ENCODE measurements at places on chromosomes 7 and 10.

DNA sequence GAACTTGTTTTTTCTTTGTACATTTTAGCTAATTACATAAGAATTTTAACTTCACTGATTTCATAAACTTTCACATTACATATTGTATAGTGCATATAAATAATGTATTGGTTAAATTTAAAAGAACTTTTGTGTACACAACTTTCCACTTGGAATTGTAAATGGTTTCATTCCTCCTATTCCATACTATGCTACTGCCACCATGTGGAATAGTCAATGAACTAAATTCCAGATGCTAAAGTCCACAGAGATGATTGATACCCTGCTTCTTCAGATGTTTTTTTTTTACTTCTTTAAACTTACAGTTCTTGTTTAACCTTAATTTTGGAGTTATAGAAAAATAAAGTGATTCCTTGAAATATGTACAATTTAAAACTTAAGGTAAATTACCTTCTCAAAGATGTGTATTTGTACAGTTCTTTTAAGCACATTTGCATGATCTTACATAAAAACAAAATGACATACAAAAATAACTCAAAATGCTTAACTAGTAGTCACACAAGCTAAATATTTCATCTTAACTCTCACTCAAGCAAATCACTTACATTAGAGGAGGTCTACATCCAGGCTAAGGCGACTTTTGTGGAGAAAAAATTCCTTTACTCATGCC lies 247.6 kb upstream of the HGF start:
- peak; percentile 65 for DNase-seq

DNA sequence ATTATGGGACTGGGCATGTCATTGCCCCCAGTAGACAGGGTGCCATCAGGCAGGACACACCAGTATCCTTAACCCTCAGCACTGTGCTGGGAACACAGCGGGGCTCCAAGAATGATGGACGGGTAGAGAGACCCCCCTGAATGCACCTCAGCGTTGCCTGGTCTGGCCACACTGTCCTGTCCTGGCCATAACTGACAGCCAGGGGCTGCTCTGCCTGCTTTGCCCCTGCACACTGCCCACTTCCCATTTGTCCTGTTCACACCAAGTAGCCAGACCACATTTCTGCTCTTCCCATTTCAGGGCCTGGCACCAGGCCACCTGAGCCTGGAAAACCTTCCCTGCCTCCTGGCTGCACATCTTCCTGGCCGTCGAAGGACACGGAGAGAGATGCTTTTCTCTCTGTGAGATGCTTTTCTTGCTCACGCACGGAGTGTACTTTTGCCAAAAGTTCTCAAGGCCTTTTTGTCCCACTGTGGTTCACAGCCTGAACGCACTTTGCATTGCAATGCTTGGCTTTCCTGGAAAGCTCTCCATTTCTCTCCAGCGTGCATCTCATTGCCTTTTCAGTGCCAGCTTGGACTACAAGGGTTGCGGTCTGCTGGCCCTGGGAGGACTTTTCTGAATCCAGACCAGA lies 131.0 kb upstream of the EEPD1 start:
- DNase-seq: no peak

DNA sequence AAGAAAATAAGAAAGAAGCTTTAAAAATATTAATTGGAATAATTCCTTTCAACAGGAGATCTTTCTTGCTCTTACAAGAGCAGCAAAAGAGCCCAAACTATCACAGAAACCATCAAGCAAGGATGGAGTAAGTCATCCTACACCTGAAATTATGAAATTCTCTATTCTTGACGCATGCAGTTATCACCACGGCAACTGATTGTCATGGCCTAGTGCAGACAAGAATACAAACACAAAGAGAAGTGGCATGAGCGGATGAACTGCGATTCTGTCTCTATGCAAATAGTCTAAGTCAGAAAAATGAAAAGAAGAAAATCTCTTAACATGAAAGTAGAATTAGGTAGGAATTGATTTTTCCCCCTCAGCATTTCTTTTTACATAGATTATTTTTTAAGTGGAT lies 54.8 kb upstream of the SLC35B4 start:
- DNase-seq: no peak

DNA sequence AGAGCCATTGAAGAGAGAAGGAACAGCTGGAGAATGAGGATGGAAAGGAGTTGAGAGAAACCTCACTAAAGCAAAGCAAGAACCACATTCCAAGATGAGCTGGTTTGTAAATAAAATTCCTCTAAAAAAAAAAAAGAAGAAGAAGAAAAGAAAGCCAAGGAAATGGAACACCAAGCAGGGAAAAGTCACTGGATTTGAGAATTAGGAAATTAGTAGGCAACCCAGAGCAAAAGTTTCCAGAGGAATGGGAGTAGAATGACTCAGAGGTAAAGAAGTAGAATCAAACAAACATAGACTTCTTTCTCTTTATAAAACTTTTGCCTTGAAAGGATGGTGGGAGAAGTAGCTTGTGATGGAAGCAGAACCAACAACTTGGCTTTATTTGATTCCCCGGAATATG lies 3.9 kb downstream of the CH25H start:
- DNase-seq: no peak

DNA sequence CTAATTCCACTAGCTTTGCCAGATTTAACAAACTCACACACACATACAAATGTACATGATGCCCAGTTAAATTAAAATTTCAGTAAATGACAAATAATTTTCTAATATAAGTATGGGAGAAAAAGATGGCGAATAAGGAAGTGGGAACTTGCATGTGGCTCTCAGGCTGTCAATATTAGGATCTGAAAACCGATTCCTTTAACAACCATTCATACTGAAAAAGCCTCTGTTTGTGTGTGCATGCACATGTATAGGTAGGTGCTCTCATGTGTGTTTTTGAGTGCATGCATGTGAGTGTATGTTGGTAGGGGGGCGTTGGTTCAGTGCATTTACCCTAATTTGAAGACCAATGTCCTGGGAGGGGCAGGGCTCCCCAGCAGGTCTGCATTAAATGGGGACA lies 125.3 kb downstream of the HTR7 start:
- DNase-seq: no peak

- no peak for DNase-seq
These were observed 10.7 kb upstream of the PCBD1 start for GRCh38 chr10:70899096-70899495.

DNA sequence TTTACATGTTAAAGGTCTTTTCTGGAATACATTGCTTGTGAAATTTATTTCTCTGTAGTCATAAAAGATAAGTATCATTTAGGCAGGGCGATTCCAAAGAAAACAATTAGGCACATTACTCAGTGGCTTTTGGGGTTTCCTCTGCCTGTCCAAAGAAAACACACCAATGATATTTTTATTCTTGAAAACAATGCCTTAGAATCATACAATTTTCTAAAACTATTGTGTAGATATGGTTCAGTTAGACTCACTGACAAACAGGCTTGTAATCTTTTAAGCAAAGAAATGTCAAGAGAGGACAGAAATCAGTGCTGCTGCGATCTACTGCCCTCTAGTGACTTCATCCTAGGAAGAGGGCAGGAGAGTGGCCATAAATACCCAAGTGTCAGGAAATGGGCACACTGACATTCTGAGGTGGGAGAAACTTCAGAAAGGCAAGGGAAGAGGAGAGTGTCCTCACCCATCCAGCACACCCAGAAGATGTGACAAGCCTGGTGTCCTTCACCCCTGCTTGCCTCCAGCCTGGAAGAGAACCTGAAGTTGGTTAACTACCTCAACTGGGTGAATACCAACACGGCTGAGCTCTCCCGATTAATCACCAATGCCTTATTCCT lies 120.5 kb downstream of the GALNT11 start:
- peak; percentile 64 for DNase-seq

DNA sequence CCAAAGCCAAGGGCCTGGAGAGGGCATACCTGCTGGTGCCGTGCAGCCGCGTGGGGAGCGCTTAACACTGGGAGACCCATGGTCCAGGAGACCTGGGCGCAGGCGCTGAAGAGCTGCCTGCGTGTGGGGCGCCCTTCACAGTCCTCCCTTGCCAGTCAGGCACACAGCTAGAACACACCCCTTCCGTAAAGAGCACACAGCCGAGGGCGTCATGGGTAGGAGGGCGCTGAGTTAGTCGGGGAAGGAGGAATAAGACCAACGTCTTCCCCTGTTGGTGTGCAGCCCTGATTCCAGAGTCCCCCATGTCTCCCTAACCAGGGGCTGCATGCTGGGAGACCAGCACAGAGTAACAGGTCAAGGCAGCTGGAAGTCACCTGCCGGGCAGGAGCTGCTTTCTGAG lies 273.9 kb downstream of the USP6NL start:
- no peak for DNase-seq

DNA sequence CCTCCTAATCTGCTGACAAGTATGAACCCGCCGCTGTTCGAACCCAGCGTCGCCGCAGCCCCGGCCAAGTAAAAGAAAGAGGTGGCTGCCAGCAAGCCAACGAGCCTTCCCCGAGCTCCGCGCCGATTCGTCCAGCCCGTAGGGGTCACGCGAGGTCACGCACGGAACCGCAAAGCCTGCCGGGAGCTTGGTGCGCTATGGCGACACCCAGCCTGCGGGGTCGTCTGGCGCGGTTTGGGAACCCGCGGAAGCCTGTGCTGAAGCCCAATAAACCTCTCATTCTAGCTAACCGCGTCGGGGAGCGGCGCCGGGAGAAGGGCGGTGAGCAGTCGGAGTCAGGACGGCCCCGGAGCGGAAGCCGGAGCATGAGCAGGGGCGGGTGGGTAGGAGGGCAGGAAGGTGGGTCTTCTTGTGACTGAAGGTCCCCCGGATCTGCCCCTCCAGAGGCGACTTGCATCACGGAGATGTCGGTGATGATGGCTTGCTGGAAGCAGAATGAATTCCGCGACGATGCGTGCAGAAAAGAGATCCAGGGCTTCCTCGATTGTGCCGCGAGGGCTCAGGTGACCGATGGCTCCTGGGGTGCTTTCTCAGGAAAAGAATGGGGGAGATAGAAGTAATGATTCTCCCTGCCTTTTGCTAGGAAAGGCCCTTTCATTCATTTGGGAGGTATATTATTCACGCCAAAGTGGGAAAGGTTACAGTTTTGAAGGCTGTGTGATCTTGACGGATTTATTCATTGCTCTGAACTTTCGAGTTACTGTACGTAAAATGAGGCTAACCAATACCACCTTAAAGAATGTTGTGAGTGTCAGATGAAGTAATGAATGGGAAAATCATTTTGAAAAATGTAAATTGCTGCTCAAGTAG lies at the start of gene CHCHD1:
TSS of gene CHCHD1 (plus strand) at position 170 of the 870 bp plus-strand sequence. CDS start at position 198, 28 bp downstream.
- peak; percentile 91 for DNase-seq

- no peak for DNase-seq
These were observed 8.8 kb downstream of the LIMK1 start for GRCh38 chr7:74092321-74092963.

GRCh38 chr7:28061824-28062196 lies 118.8 kb downstream of the JAZF1 start:
- no peak for DNase-seq

- peak; percentile 80 for DNase-seq
These were observed 71.5 kb downstream of the GPR85 start for GRCh38 chr7:113015034-113015645.

DNA sequence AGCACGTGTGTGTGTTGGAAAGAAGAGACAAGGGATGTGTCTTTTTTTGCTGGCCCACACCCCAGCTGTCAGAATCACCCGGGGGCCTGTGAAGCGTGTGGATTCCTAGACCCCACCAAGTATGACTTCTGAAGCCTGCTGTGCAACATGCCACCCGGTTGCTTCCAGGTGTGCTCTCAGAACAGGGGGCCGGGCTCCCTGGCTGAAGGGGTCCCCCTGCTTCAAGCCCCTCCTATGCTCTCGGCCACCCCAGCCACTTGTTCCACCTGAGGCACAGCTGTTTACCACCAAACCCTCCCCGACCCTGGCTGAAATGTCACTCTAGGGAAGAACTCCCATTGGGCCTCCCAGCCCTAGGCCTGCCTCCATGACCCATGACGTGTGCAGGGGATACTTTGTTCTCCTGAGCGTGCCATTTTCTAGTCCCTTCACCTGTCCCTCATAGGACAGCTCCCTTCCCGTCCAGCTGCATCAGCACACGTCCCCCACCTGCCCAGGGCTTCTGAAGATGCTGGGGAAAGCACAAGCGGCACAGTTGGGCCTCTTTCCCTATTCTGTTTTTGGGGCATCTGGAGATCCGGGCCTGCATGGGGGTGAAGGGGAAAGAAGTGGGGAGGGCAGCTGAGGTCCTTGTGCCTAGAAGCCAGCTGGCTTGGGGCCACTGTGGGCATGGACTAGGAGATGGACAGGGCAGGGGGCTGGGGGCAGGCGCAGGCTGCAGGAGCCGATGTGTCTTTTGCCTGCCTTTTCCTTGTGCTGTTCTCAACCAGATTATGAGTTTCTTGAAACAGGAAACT lies 33.3 kb downstream of the CRHR2 start:
- DNase-seq: no peak

DNA sequence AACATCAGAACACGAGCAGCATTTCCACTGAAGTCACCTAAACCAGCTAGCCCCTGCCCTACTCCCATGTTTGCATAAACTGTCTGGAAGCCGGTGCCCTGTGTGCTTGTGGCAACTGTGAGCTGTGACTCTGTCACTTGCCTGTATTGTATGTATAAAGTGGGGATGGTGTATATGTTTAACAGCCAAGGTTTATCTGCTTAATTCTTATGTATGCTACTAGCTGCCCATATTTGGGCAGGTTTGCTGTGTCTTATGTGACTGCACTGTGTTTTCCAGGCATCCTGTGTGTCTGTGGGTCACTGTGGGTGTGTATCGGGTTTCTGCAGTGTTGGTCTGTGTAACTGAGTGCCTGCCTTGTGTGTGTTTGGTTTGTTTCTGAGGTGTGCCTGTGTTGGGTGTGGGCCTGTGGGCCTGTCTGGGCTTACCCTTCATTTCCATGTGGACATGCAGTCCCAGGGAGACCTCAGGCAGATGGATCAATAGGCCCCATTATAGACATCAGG lies 9.3 kb downstream of the LBX1 start:
- DNase-seq: no peak

DNA sequence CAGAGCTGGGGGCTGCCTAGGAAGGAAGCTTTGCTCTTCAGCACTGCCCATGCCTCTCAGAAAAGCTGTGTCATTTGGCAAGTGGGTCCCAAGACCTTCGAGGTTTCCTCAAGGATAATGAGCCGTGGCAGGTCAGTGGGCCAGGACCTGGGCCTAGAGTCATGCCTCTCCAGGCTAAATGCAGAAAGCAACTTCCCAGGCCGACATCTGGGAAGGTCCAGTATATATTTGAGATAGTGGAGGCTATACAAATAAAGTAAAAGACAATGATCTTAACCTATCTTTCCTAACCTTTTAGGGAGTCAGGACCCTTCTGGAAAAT lies 2.4 kb upstream of the HOXA10 start:
- DNase-seq: no peak

GRCh38 chr10:4470231-4470835 lies 355.7 kb upstream of the AKR1E2 start:
- DNase-seq: no peak

Measured in ACHN (cell line).